ENCODE measurements at places on chromosomes 1 and 21.

- DNase-seq, result no peak
Measured at GRCh38 chr1:23699280-23700179, 7.9 kb downstream of the RPL11 start.

GRCh38 chr1:1020415-1021009 lies 592 bp downstream of the AGRN start:
- no peak for DNase-seq

DNA sequence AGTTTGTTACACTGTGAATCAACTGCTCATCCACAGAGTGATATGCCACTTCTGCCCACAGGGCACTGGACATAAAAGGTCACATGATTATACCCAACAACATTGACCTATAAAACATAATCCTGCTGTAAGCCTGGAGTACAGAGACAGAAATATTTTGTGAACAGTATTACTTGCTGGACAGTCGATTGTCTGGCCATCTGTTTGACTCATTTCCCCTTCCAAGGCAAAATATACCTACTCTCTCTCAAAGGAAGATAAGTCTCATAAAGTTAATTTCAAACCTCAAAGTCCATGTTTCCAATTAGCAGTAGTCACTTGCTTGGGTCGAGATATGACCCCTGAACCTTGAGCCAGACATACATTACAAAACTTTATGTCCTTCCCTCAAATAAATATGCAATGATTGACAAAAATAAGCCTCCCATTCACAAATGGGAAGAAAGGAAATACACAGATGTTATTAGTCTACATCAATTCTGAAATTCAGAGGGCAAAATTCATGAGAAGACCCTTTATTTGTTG lies 39.3 kb upstream of the RGS18 start:
- DNase-seq, result no peak

GRCh38 chr1:101003012-101003650 lies 22.5 kb downstream of the DPH5 start:
- no peak for DNase-seq

DNA sequence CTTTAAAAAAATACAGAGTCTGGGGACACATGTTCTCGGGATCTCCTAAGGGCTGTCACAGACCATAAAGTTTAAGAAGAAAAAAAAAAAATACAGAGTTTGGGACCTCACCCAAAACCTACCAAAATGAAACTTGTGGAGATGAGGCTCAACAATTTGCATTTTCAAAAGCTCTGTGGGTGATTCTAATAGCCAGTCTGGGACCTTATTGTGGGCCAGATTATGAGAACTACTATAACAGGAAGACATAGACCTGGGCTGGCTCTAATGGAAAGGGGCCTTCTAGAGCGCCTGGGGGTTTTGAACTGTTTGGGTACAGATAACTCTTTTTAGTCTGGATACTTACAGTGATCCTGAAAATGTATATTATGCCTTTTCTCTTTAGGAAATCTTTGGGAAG lies 69.1 kb downstream of the LAMC1 start:
- DNase-seq, result no peak

GRCh38 chr1:82048596-82048995 lies 247.9 kb downstream of the ADGRL2 start:
- DNase-seq, result no peak

GRCh38 chr1:241482761-241483250 lies 36.7 kb downstream of the FH start:
- no peak for DNase-seq

- DNase-seq, result no peak
Measured at GRCh38 chr1:183277821-183278738, 92.0 kb downstream of the LAMC2 start.

- peak; percentile 39 for DNase-seq
Measured at GRCh38 chr1:201220388-201220715, 29.7 kb downstream of the IGFN1 start.

GRCh38 chr1:109269212-109269980 lies 13.5 kb downstream of the PSRC1 start:
- no peak for DNase-seq

DNA sequence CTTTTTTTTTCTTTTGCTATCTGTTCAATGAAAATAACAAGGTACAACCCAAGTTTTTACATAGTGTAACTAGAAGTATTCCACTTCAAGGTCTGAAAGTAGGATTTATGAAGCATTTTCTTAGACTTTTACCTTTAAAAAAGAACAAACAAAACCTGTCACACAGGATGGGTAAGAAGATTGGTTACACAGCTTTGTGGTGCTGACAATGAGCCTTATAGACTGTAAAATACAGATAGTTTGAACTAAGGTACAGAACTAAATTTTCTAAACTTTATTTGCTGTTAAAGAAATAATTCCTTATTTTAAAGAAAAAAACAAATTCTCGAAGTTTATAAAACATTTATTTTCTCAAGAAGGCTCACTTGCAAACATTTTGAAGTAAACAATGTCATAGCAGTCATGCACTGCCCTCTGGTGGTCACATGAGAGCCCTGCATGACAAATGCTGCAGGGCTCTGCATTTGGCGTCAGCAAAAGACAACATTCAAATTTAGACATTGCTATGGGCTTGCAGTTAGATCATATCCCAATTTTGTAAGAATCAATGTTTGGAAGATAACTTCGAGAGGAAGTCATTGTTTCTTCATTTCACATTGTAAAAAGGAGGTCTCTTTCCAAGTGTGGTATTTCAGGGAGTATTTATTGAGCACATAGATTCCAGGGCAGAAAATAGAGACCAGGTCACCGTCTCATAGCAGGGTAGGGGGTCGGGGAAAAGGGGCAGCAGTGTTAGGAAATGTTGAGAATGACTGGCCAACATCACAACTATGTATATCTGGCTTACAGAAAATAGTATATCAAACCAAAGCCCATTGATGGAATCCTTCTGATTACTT lies 115.3 kb upstream of the FMN2 start:
- no peak for DNase-seq
